ENCODE measurements at places on chromosomes 5 and 9. TPM values are rescaled to one million over a fixed set of nuclear protein-coding genes. Genes with fewer than 3 reads are reported as not detected.

DNA sequence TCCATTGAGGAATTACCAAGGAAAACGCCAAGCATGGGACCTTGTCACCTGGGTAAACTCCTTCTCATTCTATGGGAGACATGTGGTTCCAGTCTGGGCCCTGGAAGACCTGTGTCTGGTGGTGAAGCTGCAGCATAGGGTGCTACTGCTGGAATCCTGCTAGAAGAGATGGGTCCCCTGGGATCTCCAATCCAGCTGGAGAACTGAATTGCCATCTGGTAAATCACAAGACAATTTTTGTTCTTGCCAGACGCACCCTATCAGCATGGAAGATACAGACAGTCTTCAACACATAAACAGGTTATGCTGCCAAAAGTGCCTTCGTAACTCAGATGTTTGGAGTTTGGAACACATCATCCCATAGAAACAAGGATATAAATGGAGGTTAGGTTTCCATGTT, 424.0 kb upstream of the BRINP1 start:
- H3K27ac ChIP-seq: no peak overlapping the region
- H3K36me3 ChIP-seq: no peaks in the 10 kb centered on the region

DNA sequence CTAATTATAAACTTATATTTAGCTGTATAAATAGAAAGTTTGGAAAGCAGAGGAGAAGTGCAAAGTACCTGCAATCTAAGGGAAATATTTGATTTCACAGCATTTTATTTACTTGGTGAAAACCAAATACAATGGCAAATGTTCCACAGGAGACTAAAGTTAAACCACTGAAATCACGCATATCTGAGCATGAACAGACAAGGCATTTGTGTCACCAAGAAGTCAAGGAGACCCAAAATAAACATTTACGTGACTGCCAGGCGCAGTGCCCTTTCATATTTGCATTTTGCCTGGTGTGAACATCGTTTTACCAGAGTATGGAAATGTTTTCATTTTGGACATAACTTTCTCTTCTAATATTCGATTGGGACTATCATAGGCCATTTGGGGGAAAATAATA, 20.6 kb downstream of the UGCG start:
- no peaks in the 10 kb centered on the region for H3K27me3 ChIP-seq
- no peak overlapping the region for H3K27ac ChIP-seq
- peaks cover 47% of the 10 kb centered on the region for H3K4me1 ChIP-seq

DNA sequence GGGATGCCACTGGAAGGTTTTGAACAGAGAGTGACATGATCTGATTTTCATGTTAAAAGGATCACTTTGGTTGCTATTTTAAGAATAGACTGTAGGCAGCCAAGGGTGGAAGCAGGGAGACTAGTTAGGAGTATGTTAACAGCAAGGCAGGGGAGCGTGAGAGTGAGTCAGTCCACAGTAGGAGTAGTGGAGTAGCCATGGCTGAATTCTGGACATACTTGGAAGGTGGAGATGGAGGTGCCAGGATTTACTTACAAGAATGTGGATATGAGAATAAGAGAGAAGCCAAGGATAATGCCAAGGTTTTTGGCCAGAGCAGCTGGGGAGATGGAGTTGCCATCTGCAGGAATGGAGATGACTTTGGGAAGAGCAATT, 118.8 kb downstream of the GALNT10 start:
- H3K27ac ChIP-seq: peak overlapping the region; percentile 30
- peaks cover 61% of the 10 kb centered on the region for H3K4me1 ChIP-seq
- H3K4me3 ChIP-seq: peak overlapping the region; percentile 19
- peaks cover 2% of the 10 kb centered on the region for H3K27me3 ChIP-seq

Gene ARSK
- polyA plus RNA-seq: 11.8 TPM

DNA sequence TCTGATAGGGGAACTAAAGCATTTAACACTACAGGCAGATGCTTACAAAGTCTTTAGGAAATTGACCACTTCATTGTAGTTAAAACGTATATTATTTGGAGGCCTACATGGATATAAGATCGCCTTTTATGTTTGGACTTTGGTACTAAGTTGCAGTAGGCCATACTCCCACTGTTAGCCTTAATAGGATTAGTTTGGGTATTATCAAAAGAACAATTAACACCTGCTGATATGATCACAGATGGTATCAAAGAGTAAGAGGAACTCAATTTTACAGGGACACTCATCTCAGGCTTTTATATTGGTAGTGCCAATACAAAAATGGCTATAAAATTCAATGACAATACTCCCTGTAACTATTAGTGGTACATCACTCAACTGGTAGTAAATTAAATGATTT, 1183.0 kb downstream of the MAT2B start:
- H3K27ac ChIP-seq: no peak overlapping the region
- H3K27me3 ChIP-seq: no peaks in the 10 kb centered on the region
- DNase-seq: no peak
- H3K4me3 ChIP-seq: no peak overlapping the region
- peaks cover 5% of the 10 kb centered on the region for H3K36me3 ChIP-seq

DNA sequence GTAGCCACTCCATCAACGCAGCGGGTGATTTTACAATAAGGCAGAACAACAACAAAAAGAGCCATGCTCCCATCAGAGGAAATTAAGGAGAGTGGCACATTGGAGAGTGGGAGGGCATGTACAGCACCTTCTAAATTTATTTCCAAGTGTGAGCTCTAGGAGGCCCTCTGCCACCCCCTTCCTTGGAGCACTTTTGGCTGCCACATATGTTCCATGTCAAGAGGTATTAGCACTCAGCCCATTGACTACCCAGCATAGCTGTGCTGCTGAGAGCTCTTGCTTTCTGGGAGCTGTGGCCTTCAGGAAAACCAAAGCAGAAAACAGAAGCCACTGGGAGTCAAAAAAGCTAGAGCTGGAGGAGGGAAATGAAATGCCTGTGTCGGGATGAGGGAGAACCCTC, 200.2 kb upstream of the PANK3 start:
- H3K36me3 ChIP-seq: no peaks in the 10 kb centered on the region
- DNase-seq: no peak
- H3K27me3 ChIP-seq: peaks cover 3% of the 10 kb centered on the region
- H3K27ac ChIP-seq: no peak overlapping the region
- no peak overlapping the region for H3K4me3 ChIP-seq

Gene HTR4
- not detected for polyA plus RNA-seq

Gene PDLIM7
- polyA plus RNA-seq: 1.1 TPM

- no peak overlapping the region for H3K4me3 ChIP-seq
- H3K36me3 ChIP-seq: no peaks in the 10 kb centered on the region
- no peaks in the 10 kb centered on the region for H3K4me1 ChIP-seq
- no peaks in the 10 kb centered on the region for H3K27me3 ChIP-seq
Measured at GRCh38 chr5:112106878-112107277, 312.2 kb downstream of the EPB41L4A start.

DNA sequence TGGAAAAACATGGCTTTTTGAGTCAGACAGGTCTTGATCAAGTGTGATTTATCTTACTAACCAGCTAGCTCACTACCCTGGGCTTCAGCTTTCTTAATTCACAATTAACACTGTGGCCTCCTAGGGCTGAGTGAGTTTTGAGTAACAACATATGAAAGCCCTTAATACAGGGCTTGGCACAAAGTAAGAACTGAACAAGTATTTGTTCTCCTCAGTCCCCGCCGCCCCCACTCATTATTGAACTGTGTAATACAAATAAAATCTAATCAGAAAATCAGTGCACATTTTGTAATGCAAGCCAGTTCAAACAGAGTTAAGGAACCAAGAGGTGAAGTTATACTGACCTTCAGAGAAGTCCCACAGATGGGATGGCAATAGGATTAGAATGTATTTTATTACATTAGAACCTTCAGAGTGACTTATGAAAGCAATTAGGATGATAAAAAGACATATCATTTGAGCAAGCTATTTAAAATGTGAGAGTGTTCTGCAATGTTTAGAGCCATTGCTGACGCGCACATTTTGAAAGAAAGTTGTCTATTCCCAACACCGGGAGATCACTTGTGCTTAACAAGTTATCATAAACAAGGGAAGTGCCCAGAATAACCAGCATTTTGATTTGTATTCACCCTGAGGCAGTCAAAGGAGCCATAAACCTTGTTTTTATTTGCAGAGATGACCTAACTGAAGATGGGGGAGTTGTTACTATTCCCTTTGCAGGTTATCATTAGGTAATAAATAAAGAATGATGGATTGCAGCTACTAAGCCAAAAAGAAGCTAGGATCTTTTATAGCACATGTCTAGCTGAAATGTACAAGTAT, 19.4 kb downstream of the ADAMTS16 start:
- DNase-seq: no peak
- H3K27me3 ChIP-seq: peaks cover 1% of the 10 kb centered on the region

Gene DCTN4
- polyA plus RNA-seq: 10.6 TPM
